ENCODE measurements at places on chromosomes 6 and 20.
A peak's percentile ranks its signal among the peaks of the same experiment; 100 is the strongest.

DNA sequence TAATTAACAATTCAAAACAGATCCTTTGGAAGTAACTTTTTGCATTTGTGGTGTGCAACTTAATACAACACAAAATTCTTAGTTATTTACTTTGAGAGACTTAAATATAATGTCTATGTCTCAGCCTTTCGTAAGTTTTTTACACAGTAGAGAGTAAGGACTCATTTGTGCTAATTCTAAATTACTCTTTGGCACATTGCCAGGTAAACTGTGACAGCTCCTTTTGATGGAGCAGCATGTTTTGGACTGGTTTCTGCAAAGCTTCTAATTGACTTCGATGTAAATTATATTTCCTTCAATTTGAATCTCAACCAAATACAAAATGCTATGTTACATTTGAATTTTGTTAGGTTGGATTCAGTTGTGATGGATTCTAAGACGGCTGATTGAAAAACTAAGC lies 450.7 kb upstream of the OPRM1 start:
- H3K36me3 ChIP-seq, result no peaks in the 10 kb centered on the region
- H3K4me1 ChIP-seq, result no peaks in the 10 kb centered on the region
- no peak overlapping the region for H3K27ac ChIP-seq
- no peaks in the 10 kb centered on the region for H3K27me3 ChIP-seq
- DNase-seq, result no peak

GRCh38 chr6:49582529-49582928 lies 32.1 kb downstream of the C6orf141 start:
- no peaks in the 10 kb centered on the region for H3K36me3 ChIP-seq
- H3K4me3 ChIP-seq, result no peak overlapping the region
- H3K27ac ChIP-seq, result no peak overlapping the region
- no peaks in the 10 kb centered on the region for H3K4me1 ChIP-seq

- H3K36me3 ChIP-seq, result peaks cover 96% of the 10 kb centered on the region
- DNase-seq, result peak; percentile 27
- peaks cover 9% of the 10 kb centered on the region for H3K4me1 ChIP-seq
- no peak overlapping the region for H3K4me3 ChIP-seq
- no peaks in the 10 kb centered on the region for H3K27me3 ChIP-seq
- H3K27ac ChIP-seq, result no peak overlapping the region
These were observed 66.4 kb downstream of the AFDN start for GRCh38 chr6:167892835-167893815.

DNA sequence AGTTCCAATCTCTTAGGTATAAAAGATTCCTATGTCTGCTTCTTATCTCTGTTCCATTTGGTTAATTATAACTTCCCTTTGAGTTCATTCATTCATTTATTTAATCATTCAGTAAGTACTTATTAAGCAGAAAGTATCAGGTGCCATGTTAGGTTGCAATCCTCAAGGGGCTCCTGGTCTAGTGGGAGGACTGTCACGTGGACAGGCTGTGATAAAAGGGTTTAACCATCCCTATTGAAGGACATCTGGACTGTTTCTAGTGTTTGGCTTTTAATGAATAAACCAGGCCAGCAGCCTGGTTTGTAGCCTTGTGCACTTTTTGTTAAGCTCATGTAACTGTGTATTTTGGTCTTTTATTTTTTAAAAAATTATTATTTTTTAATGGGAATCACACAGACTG lies 162.1 kb upstream of the OGFRL1 start:
- H3K36me3 ChIP-seq, result no peaks in the 10 kb centered on the region
- no peak for DNase-seq
- no peaks in the 10 kb centered on the region for H3K27me3 ChIP-seq
- no peak overlapping the region for H3K27ac ChIP-seq
- H3K4me1 ChIP-seq, result no peaks in the 10 kb centered on the region

DNA sequence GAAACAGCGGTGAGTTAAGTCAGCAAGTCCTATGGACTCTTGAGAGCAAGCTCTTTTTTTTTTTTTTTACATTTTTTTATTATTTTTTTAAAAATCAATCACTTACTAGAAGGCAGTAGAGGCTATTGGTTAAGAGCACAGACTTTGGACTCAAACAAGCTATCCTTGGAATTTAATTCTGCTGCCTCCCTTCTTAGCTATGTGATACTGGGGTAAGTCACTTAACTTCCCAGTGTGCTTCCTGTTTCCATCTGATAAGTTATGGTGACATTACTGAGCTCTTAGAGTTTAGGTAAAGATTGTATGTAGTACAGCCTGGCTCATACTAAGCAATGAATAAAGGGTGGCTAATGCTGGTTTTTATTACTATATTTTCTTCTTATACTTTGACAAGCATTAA lies 770.5 kb upstream of the FLRT3 start:
- no peak overlapping the region for H3K4me3 ChIP-seq
- no peaks in the 10 kb centered on the region for H3K27me3 ChIP-seq
- DNase-seq, result no peak
- no peak overlapping the region for H3K27ac ChIP-seq
- H3K36me3 ChIP-seq, result no peaks in the 10 kb centered on the region
- H3K4me1 ChIP-seq, result peaks cover 5% of the 10 kb centered on the region

GRCh38 chr6:110329714-110330436 lies 28.3 kb downstream of the METTL24 start:
- peaks cover 17% of the 10 kb centered on the region for H3K4me1 ChIP-seq
- DNase-seq, result no peak
- no peak overlapping the region for H3K4me3 ChIP-seq
- no peak overlapping the region for H3K27ac ChIP-seq
- no peaks in the 10 kb centered on the region for H3K36me3 ChIP-seq
- H3K27me3 ChIP-seq, result no peaks in the 10 kb centered on the region

- no peak overlapping the region for H3K4me3 ChIP-seq
- no peaks in the 10 kb centered on the region for H3K36me3 ChIP-seq
- DNase-seq, result no peak
These were observed 81.6 kb downstream of the PSMG4 start for GRCh38 chr6:3340358-3340802.

- peaks cover 18% of the 10 kb centered on the region for H3K4me1 ChIP-seq
- no peaks in the 10 kb centered on the region for H3K27me3 ChIP-seq
- no peak overlapping the region for H3K4me3 ChIP-seq
These were observed 11.3 kb downstream of the NFATC2 start for GRCh38 chr20:51531141-51531710.

DNA sequence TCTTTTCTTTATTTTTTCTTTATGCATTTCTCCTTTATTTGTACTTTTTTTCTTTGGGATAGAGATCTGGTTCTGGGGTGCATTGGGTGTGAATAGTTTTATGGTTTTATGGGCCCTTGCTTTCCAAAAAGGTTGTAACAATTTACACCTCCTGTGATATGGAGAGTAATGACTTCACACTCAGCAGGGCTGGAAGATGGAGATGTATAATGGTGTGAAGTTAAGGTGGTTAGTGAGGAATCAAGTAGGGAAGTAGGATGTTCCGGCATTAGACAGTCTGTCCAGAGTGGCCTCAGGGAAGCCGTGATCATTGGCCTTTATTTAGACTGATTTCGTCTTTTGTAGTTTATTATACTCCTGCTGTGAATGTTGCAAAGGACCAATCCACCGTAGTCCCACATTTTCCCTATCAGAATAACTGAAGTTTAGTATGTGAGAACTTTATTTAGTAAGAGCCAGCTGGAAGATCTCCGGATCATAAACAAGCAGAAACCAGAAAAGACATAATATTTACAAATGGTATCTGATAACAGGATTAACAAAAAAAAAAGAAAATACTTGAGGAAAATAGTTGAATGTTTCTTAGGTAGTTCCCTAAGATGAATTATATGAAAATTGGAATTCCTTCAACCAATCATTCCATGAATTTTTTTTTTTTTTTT lies 255.5 kb downstream of the TBC1D7 start:
- no peak overlapping the region for H3K27ac ChIP-seq
- H3K4me3 ChIP-seq, result no peak overlapping the region
- no peak for DNase-seq
- peaks cover 7% of the 10 kb centered on the region for H3K4me1 ChIP-seq

DNA sequence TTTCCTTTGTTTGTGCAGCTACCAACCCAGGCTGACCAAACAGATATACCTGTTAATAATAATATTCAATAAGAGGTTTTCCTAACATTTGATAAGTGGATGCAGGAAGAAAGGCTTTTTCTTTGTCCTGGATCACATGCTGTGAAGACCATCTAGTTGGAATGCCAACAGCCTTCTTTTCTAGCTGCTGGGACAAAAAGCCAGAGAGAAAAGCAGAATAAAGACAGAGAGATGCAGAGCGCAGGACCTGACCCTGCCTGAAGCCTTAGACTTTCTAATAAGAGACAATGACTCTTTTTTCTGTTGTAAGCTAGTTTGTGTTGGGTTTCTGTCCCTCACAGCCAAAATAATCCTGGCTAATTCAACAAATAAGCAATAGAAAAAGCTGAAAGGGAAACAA lies 308.2 kb downstream of the PHF3 start:
- no peak overlapping the region for H3K4me3 ChIP-seq
- DNase-seq, result peak; percentile 48
- no peaks in the 10 kb centered on the region for H3K27me3 ChIP-seq
- H3K27ac ChIP-seq, result peak overlapping the region; percentile 80
- H3K4me1 ChIP-seq, result peaks cover 30% of the 10 kb centered on the region

- no peak overlapping the region for H3K4me3 ChIP-seq
- no peaks in the 10 kb centered on the region for H3K4me1 ChIP-seq
- no peak for DNase-seq
- no peaks in the 10 kb centered on the region for H3K36me3 ChIP-seq
These were observed 1302.8 kb upstream of the EYS start for GRCh38 chr6:67009818-67010217.

DNA sequence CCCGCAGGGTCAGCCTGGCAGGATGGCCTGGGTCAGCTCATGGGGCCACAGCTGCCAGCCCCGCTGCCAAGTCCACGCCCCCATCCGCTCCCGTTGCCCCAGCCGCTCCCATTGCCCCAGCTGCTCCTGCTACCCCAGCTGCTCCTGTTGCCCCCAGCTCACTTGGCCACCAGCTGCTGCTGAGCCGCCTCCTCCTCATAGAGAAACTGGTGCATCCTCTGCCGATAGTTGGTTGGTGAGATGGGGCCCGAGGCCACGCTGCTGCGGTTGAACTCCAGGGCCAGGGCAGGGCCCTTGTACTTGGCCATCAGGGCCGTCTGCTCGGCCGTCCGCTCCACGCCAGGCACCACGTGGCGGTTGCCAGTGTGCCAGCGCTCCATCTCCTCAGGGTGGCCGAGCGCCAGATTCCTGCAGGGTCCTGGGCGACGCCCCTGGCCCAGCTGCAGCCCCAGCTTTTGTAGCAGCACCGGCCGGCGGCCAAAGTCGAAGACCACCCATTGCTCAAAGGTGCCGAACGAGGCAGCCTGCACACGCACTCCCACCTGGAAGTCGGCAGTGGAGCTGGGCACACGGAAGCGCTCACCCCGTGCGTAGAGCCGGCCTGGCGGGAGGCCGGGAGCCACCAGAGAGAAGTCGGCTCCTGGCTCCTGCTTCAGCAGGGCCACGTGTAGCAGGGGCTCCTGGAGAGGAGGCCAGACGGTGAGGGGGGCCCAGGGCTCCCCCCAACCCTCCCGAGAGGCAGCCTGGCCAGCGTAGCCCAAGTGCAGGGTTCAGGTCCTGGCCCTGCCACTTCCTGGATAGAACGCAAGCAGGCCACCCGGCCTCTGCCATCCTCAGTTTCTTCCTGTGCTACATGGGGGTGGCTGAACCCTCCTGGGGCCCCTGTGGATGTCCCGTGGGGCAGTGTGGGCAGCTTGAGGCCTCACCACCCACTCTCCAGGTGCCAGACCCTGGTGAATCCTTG lies 4.8 kb downstream of the HELZ2 start:
- H3K36me3 ChIP-seq, result no peaks in the 10 kb centered on the region
- H3K27ac ChIP-seq, result no peak overlapping the region
- peaks cover 7% of the 10 kb centered on the region for H3K4me1 ChIP-seq
- H3K4me3 ChIP-seq, result no peak overlapping the region
- DNase-seq, result no peak

- H3K36me3 ChIP-seq, result no peaks in the 10 kb centered on the region
- H3K27ac ChIP-seq, result no peak overlapping the region
- no peak overlapping the region for H3K4me3 ChIP-seq
- no peak for DNase-seq
- no peaks in the 10 kb centered on the region for H3K27me3 ChIP-seq
These were observed 9.7 kb upstream of the GPSM3 start for GRCh38 chr6:32202186-32202585.

DNA sequence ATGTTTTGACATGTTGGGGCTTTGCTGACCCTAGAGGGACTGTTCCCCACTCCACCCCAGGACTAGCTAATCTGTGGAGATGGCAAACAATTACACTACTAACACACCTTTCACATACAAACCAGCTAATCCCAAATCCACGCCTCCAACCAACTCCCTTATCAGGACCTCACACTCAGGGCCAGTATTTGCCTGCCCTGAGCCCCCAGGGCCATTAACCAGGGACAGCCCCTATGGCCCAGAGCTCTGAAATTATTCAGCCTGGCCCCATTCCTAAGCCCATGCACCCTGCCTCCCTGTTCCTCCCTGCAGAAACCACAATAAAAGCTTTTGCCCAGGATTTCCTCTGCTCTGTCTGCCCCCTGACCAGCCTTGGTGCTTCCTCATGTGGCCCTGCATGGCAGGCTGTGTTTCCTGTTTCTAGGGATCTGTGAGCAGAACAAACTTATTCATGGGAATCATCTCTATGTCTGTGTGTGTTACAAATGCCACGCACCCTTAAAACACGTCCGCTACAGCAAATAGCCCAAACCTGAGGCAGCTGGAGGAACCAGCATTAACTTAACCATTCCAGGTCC lies 121.2 kb downstream of the PXDC1 start:
- DNase-seq, result no peak
- peaks cover 19% of the 10 kb centered on the region for H3K4me1 ChIP-seq
- no peaks in the 10 kb centered on the region for H3K27me3 ChIP-seq
- H3K27ac ChIP-seq, result no peak overlapping the region

DNA sequence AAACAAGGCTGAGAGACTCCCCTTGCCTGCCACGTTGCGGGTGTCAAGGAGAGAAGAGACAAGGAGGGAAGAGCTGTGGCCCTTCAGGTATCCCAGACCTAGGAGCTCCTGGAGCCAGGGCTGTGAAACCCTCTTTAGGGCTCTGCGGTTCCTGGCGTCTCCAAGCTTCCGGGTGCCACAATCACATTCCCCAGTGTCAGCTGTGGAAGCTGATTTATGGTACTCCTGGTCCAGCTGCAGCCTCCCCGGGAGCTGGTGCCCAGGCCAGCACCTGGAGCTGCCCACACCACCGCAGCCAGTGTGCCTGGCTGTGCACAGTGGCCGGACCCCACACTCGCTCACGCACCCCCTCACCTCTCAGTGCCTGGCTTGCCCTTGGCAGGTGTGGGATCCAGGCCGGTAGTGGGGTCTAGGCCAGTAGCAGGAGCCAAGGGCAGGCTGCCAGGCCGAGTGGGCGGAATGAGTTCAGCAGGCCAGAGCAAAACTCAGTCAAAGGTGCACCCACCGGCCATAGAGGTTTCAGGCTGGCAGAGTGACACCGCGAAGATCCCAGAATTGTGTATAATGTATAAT lies 58.9 kb upstream of the L3MBTL3 start:
- no peaks in the 10 kb centered on the region for H3K27me3 ChIP-seq
- H3K27ac ChIP-seq, result no peak overlapping the region
- H3K36me3 ChIP-seq, result no peaks in the 10 kb centered on the region
- no peaks in the 10 kb centered on the region for H3K4me1 ChIP-seq
- DNase-seq, result no peak

Measured in neuronal stem cell (in vitro differentiated cells).